ENCODE measurements at places on chromosomes 11 and 22.
A peak's percentile ranks its signal among the peaks of the same experiment; 100 is the strongest.

DNA sequence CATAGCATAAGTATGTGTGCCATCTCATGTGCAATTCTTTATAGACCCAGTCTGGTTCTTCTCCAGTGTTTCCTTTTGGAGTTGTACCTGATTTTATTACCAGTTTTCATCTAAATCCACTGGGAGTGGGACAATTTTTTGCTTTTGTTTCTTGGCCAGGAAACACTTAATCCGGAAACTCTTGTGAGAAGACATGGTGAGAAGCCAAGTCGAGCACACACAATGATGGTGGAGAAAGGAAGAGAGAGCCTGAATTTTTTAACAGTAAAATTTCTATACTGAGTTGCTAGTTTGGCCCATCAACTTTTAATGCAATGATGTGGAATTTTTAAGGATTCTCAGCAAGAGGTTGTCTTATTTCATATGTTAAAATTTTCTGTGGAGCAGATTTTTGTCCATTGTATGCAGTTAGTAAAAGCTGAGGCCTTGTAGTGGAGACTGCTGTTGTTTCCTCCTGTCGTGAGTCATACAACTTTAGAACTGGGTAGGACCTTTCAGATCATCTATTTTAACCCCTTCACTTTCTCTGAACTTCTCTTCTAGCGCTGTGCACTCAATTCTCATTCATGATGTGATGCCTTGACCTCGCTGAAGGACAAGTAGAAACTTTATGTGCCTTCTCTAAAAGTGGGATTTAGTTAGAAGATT, 17.1 kb downstream of the FAR1 start:
- DNase-seq = no peak

DNA sequence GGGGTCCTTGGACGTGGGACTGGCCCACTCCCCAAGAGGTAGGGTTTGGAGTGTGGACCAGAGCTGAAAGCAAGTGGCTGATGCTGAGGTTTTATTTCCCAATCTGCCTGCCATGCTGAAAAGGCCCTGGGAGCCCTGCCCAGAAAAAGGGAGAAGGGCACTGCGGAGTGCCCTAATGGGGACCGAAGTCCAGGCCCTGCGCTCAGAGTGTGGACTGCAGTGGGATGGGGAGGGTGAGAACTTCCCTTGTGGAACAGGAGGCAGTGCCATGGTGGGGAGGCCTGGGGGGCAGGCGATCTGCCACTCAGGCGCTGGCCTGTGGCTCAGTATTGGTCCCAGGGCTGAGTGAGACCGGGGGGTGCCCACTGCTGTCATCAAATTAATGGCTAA, 4.3 kb downstream of the GPR152 start:
- DNase-seq = no peak

GRCh38 chr11:10307022-10307399, 2.1 kb downstream of the ADM start:
- DNase-seq = no peak

DNA sequence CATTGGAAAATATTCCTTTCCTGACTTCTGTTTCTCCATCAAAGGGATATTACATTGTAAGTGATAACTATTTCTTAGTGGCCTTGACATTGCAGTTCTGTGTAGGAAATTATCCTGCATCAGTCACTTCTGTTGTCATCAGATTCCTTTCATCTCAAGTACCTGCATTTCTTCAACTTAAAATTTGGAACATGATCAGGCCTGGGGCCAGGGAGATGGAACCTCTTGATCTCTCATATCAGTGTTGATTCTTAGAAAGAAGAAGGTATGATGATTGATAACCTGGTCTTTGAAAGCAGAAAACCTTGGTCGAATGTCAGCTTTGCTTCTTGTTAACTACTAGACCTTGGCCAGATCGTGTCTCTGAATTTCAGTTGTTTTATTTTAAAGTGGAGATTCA, 93.6 kb downstream of the NAV2 start:
- no peak for DNase-seq

DNA sequence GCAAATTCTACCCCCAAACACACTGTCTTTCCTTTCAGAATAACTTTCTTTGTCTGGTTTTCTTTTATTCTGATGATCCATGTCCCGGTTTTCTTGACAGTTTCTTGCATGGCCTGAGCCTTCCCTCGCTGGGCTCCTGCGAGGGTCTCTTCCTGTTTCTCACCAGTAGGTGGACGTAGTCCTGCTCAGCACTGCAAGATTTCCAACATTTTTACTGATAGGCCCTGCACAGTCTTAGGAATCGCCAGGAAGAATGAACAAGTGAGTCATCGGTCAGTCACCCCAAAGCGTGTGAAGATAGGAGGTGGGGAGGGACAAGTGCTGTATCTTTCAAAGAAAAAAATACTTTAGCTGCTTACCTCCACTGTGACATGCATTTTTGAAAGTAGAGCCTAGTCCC, 16.9 kb upstream of the KIRREL3 start:
- peak; percentile 89 for DNase-seq

- DNase-seq = peak; percentile 14
These were observed 6.8 kb downstream of the SAC3D1 start for GRCh38 chr11:65047581-65048422.

GRCh38 chr11:84775503-84775902, 851.6 kb downstream of the DLG2 start:
- no peak for DNase-seq

- no peak for DNase-seq
These were observed 5.9 kb downstream of the CADM1 start for GRCh38 chr11:115498354-115498753.

GRCh38 chr11:125448136-125448535, 47.9 kb downstream of the FEZ1 start:
- DNase-seq = no peak

DNA sequence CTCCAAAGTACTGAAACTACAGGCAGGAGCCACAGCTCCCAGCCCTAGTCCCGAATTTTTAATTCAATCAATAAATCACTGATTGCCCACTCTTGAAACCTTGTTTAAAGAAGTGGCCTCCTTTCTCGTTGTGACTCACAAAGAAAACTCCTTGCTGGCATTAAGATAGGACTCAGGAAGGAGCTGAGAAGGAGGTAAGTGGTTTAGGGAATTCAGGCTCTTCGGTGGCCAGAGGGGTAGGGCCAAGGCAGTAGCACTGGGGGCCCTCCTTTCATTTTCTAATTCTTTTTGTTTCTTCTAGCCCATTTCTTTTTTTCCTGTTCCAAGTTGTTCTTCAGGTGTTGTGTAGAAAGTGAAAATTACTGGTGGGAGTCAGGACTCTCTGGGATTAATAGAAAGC, 86.2 kb upstream of the OR9Q1 start:
- no peak for DNase-seq

DNA sequence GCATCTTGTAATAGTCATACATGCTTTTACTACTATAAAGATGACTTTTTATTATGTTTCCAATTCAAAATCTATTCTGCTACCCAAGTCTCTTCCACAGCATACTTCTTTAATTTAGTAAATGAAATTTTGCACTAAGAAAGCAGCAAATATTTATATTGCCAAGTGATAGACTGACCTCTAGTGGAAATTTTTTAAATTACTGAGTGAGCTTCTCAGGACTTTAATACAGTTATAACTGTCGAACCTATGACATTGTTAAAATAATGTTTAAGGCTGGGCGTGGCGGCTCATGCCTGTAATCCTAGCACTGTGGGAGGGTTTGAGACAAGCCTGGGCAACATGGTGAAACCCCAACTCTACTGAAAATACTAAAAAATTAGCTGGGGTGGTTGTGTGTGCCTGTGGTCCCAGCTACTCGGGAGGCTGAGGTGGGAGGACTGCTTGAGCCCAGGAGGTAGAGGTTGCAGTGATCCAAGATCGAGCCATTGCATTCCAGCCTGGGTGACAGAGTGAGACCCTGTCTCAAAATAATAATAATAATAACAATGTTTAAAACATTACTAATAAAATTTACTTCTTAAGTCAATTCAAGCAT, 27.3 kb downstream of the STK33 start:
- peak; percentile 48 for DNase-seq

GRCh38 chr11:65416341-65416824, 6.2 kb upstream of the NEAT1 start:
- peak; percentile 72 for DNase-seq

- DNase-seq = no peak
These were observed 88.4 kb upstream of the BID start for GRCh38 chr22:17862646-17863181.

GRCh38 chr11:77213029-77213579, 85.1 kb downstream of the MYO7A start:
- DNase-seq = no peak

DNA sequence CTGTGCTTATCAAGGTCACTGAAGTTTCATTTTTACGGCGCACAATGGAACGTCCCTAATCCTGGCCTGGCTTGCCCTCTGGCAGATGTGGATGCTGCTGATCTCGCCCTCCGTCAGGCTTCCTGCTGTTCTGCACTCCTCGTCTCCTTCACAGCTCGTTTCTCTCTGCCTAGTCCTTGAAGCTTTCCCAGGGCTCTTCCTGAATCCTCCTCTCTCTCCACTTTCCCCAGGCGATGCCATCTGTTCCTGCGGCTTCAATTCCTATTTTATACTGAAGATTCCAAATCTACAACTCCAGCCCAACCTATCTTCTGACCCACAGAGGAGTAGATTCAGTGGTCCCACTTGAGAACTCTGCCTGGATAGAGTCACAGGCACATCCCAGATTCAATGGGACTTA, 14.2 kb downstream of the SLC22A8 start:
- no peak for DNase-seq

- DNase-seq = peak; percentile 96
These were observed 133.7 kb downstream of the ETS1 start for GRCh38 chr11:128453444-128454336.

DNA sequence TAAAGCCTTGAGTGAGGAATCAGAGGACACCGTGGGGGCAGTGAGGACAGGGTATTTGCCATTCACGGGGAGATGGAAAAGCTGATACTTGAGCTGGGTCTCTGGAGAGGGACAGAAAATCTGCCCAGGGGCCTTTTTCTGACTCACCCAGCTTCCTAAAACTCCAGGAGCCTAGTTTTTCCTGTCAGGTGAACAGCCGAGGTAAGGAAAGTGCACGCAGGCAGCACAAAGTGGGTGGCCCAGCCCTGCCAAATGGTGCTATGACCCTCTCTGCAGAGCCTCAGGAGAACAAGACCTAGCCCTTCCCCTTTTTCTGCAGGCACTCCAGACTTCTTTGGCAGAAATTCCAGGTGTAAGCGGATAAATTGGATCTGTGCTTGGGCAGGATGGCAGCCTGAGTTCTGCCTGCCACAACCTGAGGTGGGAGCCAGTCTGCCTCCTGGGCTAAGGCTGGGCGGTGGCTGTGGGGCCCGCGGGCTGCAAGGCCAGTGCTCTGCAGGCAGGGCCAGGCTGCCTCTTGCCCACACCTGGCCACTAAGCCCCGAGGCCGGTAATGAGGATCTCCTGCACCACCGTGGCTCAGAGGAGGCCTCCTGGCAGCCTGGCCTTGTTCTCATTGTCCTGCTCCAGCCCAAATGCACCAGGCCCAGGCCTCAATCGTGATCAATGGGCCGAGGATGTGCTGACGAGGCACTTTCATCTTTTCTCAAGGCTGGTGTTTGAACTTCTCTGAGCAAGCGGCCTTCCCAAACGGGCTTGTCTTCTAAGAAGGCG, 72.9 kb upstream of the LMO1 start:
- DNase-seq = no peak

DNA sequence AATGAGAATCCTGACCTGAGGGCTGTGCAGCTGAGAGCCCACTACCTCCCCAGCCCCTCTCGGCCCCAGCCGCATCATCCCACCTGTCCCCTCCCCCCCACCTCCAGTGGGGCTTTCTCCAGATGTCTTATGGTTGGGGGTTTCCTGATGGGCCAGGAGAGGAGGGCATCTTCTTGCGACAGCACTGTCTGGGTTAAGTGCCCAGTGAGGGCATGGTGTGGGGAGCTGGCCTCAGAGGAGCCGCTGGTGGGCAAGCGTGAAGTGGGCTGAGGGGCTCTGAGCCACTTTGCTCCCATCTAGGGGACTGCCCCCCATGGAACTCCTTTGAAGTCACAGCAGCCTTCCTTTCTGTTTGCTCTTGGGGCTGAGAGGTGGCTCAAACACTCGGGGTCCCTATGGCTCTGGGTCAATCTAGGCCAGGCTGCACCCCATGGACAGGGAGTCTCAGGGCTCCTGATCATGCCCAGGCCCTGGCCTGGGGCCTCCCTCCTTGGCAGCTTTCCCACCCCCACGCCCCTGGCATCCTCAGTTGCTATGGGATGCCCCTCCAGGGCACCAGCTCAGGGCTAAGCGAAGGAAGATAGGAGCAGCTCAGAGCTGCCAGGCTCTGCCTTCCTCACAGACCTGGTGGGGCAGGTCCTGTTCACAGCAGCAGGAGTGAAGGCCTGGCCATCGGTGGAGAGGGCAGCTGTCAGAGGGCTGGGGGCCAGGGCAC, 11.0 kb upstream of the MIEF1 start:
- DNase-seq = no peak

DNA sequence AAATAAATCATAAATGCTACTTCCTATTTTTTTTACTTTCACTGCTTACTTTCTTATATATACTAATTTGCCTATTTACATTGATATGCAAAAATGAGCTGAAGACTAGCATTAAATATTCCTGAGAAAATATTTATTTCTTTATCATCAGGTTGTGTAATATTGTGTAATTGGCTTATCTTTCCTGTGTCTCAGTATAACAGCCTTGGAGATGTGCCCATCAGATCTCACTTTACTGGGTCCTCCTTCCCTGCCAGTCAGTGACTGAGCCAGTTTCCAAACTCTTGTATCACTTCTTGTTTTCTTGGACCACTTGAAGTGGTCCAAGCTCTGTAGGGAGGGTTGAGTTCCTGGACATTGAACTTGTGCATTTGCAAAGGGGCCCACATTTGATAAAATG, 900.0 kb downstream of the LUZP2 start:
- no peak for DNase-seq

DNA sequence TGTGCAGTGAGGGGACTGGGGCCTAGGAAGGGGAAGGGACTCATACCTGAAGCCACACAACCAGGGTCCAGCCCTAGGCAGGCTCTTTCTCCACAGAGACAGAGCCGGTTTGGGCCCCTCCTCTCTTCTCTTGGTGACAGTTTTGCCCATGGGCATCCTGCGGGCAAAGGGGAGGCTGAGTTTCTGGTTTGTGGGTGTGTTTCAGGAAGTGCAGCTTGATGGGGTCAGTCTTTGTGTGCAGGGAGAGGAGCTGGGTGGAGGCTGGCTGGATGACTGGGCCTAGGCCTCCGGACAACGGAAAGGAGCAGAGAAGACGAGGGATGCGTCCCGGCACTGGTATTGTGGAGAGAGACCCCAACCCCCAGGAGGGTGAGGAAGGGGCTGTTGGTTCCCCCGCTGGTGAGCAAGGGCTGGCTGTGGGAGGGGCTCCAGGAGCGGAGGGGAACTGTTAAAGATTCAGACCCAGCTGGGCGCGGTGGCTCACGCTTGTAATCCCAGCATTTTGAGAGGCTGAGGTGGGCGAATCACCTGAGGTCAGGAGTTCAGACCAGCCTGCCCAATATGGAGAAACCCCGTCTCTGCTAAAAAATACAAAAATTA, 23.4 kb upstream of the CELSR1 start:
- no peak for DNase-seq

- DNase-seq = no peak
These were observed 90.0 kb upstream of the ALX4 start for GRCh38 chr11:44399968-44400367.

GRCh38 chr11:46616551-46617133, 385 bp downstream of the HARBI1 start:
- no peak for DNase-seq

- no peak for DNase-seq
These were observed 21.0 kb upstream of the UVRAG start for GRCh38 chr11:75793966-75794365.

- DNase-seq = no peak
These were observed 792.5 kb upstream of the LRRC4C start for GRCh38 chr11:42251984-42252383.

GRCh38 chr11:46498179-46498578, 95.6 kb downstream of the AMBRA1 start:
- no peak for DNase-seq

- no peak for DNase-seq
These were observed 74.3 kb downstream of the BRD1 start for GRCh38 chr22:49753276-49753890.
